ENCODE measurements at places on chromosomes 3 and 15.

- DNase-seq = no peak
These were observed 44.3 kb downstream of the ATP2B2 start for GRCh38 chr3:10460951-10461545.

DNA sequence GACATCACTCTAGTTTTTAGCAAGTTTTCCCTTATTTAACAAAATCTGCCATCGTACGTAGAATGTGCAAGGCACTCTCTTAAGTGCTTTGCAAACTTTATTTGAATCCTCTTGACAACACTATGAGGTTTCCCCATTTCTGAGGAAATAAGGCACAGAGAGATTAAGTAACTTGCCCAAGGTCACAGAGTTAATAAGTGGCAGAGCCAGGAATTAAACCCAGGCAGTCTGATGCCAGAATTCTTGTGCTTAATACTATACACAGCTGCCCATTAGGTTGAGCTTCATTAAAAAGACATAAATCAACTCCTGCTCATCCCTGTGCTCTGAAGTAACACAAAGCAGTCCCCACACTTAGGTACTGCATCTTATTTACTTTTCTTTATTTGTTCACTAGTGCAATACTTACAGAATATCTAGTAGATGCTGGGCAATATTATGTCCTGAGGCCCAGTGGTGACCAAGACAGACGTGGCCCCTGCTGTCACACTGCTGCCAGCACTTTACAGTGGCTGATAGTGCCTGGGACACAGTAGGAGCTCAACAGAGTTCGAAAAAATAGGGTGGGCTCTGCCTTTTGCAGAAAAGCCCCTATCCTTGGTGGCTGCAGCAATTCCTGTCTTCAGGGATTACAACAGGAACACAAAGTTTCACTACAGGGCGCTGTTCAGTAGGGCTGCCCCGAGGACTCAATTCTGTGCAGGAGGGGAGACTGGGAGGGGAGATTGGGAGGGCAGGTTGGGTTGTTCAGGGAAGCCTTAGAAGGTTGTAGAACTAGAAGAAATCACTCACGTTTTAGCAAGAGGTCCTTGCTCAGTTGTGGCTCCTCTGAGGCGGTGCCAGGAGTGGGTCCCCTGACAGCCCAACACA lies 138.3 kb upstream of the TPM1 start:
- DNase-seq = no peak

DNA sequence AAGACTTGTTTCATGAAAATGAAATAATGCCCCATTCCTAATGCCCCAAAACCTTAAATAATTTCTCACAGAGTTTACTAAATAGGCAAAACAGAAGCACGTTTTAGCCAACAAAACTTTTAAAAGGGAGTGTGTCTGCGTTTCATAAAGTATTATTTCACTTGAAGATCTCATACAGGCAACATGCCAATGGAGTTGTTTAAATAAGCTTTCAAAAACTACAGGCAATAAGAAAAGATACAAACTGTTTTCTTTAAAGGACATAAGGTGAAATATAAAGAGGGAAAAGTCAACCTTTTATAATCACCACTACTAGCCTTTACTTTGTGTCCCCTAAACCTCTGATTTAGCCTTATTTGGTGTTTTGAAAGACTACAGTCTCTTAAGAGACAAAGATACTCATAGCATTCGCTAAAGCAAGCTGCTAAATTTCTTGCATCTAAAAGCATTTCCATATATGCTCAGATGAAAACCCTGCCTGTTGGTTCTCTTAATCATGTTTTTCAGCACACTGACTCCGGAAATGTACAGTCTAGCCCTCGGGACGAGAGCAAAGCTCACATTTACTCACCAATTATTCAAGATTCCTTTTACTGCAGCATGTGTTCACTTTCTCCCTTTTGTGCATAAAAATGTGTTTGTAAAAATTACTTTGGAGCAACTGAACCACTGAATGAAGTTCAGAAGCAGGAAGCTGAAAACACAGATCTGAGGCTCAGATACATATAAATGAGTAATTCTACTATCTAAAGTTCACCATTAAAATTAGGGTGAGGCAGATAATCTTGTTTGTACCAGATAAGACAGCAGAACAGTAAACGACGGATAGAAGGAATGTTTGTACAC lies 119.0 kb downstream of the GOLIM4 start:
- no peak for DNase-seq

DNA sequence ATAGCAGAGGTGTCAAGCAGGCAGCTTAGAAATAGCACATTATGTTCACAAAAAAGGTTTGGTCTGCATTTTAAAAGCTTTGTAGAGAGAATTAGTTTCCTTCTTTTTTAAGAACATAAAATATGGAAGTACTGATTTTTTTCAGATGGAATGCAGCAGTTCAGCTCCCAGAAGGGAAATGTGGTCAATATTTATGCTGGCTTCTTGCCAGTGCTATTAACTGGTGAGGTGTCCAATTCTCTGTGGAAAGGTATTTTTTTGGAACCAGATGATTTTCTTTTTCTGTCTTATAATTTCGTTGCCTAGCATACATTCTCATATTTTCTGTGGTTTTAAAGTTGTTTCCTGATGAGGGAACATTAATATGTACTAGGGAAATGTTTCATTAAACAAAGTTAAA lies 211.4 kb upstream of the ZNF385D start:
- DNase-seq = no peak

GRCh38 chr15:66985653-66986052 lies 79.7 kb upstream of the SMAD3 start:
- DNase-seq = no peak

- DNase-seq = no peak
These were observed 55.9 kb downstream of the PDIA5 start for GRCh38 chr3:123122525-123123315.

DNA sequence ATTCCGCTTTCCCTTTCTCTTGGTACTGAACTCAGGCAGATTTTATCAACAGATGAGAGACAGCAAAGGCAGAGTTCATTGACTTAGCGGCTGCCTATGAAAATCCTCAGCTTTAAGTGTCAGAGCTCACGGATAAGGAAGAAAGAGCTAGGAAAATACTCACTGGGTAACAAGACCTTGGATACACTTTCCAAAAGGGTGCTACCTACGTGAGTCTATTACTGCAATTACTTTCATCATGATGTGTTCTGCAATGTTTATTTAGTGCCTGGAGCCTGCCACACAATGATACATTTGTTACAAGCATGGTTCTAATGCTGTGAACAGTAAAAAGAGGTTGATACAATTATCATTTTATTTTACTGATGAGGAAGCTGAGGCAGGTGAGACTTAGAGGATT lies 177.5 kb downstream of the GRM7 start:
- DNase-seq = no peak

DNA sequence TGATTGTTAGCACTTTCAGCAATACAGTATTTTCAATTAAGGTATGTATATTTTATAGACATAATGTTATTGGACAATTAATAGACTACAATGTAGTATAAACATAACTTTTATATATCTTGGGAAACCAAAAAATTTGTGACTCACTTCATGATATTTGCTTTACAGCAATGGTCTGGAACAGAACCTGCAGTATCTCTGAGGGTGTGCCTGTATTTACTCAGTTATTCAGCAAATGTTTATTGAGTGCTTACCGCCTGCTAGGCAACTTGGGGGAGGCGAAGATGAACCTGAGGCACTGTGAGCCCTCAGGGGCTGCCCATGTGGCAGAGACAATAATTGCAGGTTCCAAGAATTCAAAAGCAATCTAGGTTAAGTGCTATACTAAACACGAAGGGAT lies 144.8 kb downstream of the GABRB3 start:
- DNase-seq = no peak
